ENCODE measurements at places on chromosomes 5 and 9. TPM values are rescaled to one million over a fixed set of nuclear protein-coding genes. Genes with fewer than 3 reads are reported as not detected.

DNA sequence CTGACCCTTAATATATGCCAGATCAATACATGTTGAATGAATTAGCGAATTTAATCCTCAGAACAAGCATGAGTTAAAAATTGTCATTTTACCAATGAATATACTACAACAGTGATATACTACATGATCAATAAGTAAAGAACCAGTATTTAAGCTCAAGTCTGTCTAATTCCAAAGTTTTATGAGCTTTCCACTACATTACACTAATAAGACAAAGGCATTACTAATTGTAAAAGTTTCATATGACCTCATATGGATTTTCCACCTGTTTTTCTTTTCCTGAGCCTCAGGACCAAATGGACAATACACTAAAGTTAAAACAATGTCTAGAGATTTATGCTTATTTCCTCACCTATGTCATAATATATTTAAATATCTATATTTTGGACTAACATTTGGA is 80.8 kb downstream of the OXCT1 start:
- no peak for DNase-seq

- DNase-seq: no peak
These were observed 459.0 kb upstream of the KLF4 start for GRCh38 chr9:107948601-107949000.

DNA sequence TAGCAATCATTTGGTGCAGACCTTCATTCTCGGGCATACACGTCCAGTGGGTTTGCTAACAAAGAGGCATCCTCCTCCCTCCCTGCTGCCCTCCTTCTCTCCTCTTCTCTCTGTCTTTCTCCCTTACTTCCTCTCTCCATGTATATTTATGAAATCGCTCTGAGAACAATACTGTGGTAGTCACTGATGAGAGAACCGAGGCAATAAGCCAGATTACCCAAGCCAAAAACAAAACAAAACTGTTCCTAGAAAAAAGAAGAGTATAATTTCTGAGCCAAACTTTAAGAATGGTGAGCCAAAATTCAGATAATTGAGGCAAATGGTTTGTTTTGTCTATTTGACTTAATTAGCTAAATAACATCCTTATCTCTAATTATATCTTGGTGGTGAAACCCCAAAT is 15.8 kb upstream of the HMHB1 start:
- DNase-seq: no peak

GRCh38 chr5:165410476-165410875 is 1905.1 kb downstream of the MAT2B start:
- DNase-seq: no peak

The CACNA1B gene
- 0.21 TPM for polyA plus RNA-seq

The SLC22A5 gene
- 13.9 TPM for polyA plus RNA-seq
